ENCODE measurements at places on chromosomes 7 and 10. TPM values are rescaled to one million over a fixed set of nuclear protein-coding genes. Genes with fewer than 3 reads are reported as not detected.

The PAX4 gene
- total RNA-seq: not detected

The GRM3 gene
- not detected for total RNA-seq

The TEX36 gene
- total RNA-seq: not detected

The CRPPA gene
- 1.9 TPM for total RNA-seq

The ACHE gene
- 3.2 TPM for total RNA-seq

The MLXIPL gene
- 9.6 TPM for total RNA-seq

The CYP2W1 gene
- total RNA-seq: not detected

The PNLIPRP1 gene
- total RNA-seq: not detected

The ELAPOR2 gene
- 17.7 TPM for total RNA-seq

The SFTPA1 gene
- 3.3 TPM for total RNA-seq

All from esophagus muscularis mucosa (tissue), 4 donors.